Urinary bladder (tissue), 4 donors: ENCODE measurements at places on chromosomes 13 and 19. TPM values are rescaled to one million over a fixed set of nuclear protein-coding genes. Genes with fewer than 3 reads are reported as not detected.

DNA sequence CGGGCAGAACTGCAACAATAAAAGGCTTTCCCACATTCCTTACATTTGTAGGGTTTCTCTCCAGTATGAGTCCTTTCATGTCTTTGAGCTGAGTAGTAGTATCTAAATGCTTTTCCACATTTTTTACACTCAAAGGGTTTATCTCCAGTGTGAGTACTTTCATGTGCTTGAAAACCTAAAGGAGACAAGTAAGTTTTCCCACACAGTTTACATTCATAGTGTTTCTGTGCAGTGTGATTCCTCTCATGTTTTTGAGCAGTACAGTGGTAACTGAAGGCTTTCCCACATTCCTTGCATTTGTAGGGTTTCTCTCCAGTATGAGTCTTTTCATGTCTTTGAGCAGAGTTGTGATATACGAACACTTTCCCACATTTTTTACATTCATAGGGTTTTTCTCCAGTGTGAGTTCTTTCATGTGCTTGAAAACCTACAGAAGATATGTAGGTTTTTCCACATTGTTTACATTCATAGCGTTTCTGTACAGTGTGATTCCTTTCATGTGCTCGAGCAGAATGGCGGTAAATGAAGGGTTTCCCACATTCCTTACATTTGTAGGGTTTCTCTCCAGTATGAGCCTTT is 47.0 kb downstream of the ZNF44 start:
- no peak for DNase-seq

GRCh38 chr19:50513746-50514345 is at the start of gene ASPDH:
TSS of gene ASPDH (minus strand) at chr19:50513913. CDS start at chr19:50513823, 90 bp downstream.
- no peak for DNase-seq

DNA sequence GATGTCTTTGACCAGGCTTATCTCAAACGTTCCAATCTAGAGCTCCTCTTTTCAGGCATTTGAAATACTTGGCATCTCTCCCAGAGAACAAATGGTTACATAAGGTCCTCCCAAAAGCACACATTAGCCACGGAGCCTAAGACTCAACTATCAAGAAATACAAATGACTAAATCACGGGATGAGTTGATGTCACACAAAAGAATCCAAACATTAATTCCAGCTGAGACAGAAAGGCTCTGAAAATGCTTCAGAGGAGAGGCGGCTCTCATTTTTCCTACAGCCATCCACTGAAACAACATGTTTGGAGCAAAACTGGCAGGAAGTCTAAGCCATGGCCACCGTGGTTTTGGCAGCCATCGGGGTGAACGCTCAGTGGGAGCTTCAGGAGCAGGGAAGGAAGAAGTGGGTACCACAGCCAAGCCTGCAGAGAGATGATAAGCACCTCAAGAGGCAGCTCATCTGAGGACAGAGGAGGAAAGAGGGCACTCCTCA is 122.5 kb downstream of the STK24 start:
- no peak for DNase-seq

The SPRY2 gene
- total RNA-seq, result 34.9 TPM

The B3GNT3 gene
- total RNA-seq, result 5.7 TPM

The BEST2 gene
- not detected for total RNA-seq

The CAPN12 gene
- total RNA-seq, result 1.4 TPM

GRCh38 chr19:47703301-47703700 is 9.9 kb upstream of the EHD2 start:
- DNase-seq, result no peak

DNA sequence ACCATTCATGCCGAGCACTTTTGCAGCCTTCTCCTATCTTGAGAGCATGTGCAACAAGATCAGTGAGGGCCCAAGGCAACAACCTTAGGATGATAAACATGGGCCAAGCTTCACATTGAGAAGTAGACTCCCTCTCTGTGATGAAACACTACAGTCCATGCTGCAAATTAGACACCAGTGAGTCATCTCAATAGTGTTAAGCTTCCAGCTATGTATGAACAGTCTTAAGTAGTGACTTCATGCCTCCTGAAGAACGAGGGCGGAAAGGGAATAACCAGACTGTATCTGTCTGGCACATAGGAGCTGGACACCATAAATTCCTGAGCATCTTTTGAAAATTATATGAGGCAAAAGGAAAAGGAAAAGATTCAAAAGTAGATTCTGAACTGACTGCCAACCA is 309.9 kb upstream of the SLITRK1 start:
- no peak for DNase-seq
